Central memory CD4-positive, alpha-beta T cell (primary cell): ENCODE measurements at places on chromosomes 11 and 22.

GRCh38 chr11:35100013-35100383, 39.0 kb upstream of the CD44 start:
- no peak for DNase-seq

DNA sequence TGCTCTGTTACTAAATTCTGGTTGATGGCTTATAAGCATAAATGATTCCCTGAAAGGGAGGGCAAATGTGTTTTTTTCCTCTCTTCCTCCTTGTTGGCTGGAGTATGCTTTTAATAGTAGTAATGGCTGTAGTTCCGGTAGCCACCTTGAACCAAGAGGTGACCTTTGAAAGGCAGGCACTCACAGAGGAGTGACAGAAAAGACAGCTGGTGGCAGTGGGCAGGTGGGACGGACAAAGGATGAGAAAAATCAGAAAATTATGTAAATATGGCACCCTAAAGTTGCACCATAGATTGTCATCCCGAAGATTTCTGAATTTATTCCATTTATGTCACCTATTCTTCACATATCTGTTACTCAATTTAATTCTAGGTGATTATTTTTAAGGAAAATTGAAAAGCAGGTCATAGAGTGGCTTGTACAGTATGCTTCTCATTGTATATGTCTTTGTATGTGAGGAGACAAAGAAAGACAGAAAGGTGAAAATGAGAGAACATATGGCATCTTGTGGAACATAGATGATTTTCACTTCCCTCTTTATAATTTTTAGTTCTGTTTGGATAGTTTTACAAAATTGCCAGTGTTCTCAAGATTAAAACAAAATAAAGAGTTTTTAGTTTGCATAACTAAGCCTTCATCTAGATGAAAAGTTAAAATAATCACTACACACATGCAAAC, 17.0 kb downstream of the CASP12 start:
- no peak for DNase-seq

DNA sequence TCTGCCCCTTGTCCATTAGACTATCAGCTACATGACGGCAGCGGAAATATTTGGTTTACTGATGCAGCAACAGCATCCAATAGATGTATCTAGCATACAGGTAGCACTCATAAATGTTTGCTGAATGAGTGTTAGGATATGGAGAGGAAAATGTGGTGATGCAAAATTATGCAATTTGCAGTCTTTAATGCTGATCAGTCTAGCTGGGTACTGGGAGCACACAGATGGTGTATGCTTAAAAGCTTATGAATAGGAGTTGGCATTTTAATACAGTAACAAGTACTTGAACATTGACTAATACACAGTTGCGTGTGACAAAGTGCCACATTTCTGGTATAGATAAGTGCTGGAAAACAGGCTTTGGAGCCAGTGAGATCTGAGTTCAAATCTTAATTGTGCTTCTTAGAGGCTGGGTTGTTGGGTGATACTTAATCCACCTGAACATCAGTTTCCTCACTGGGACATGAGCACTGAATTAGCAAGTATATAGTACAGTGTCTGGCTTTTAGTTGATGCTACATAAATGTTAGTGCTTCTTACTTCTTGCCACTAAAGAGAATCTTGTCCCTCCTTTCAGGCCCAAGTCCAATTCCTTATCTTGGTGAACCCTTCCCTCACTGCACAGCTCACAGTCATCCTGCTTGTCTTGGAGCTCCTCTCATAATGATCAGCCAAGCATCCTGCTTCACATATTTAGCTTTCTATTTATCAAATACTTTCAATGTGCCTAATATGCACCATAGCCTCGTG, 99.6 kb downstream of the TIMP3 start:
- no peak for DNase-seq

DNA sequence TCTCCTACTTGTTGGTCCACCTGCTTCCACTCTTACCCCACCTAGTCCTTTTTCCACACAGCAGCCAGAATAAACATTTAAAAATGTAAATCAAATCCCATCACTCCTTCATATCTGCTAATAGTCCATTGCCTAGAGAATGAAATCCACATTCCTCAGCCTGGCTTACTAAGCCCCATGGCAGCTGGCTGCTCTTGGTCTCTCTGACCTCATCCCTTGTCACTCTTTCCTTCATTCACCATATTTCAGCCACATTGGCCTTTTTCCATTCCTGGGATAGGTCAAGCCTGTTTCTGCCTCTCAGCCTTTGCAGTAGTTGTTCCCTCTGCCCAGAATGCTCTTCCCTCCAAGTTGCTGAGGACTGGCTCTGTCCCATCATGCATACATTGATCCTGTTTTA, 512.8 kb downstream of the INSC start:
- no peak for DNase-seq

DNA sequence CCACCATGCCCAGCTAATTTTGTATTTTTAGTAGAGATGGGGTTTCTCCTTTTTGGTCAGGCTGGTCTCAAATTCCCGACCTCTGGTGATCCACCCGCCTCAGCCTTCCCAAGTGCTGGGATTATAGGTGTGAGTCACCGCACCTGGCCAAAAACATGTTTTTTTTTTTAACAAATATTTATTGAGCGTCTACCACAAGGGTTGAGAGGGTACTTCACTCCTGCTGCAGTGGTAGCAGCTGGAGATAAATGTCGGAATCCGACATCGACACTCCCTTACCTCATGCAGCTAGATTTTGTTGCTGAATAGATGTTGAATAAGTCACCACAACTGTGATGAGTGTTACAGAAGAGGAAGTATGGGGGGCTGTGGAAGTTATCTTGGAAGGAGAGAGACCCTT, 971 bp downstream of the DNAJB13 start:
- no peak for DNase-seq

- DNase-seq = no peak
Observed at GRCh38 chr11:8080069-8080670, 841 bp upstream of the TUB start.

- DNase-seq = no peak
Observed at GRCh38 chr22:22772396-22772795, 115.2 kb upstream of the IGLL5 start.

DNA sequence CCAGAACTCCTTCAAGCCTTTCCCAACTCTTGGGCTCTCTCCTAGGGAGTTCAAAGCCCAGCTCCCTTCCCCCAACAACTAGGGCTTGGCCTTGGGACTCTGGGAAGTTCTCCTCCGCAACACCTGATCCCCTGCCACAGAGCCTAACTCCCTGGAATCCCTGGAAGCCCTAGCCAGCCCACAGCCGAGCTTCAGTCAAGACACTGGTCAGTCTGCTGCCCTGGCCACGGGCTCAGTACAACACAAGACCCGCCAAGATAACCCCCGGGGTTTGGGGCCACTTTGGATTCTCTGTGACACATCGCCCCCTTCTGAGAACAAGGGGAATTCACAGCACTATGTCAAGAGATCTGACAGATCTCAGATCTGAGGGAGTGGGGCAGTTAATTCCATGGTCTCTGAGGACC, 58.3 kb downstream of the SLC22A12 start:
- no peak for DNase-seq

DNA sequence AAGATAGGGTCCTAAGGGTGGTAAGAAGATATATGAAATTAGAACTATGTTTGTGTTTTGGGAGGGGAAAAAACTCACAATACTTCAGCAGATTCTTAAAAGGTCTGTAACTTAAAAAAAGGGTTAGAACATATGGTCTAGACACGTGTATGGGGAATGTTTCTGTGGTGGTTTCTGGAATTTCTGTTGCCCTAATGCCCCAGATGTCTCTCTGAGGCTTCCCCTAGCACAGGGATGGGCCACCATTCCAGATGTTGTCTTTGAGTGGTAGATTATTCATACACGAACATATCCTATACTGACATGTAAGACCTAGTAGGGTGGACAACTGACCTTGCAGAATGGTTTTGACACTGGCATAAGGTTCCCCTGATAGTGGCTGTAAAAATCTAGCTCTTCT, 26.2 kb downstream of the EHF start:
- no peak for DNase-seq

- no peak for DNase-seq
Observed at GRCh38 chr11:114291381-114291780, 4.8 kb upstream of the NNMT start.

DNA sequence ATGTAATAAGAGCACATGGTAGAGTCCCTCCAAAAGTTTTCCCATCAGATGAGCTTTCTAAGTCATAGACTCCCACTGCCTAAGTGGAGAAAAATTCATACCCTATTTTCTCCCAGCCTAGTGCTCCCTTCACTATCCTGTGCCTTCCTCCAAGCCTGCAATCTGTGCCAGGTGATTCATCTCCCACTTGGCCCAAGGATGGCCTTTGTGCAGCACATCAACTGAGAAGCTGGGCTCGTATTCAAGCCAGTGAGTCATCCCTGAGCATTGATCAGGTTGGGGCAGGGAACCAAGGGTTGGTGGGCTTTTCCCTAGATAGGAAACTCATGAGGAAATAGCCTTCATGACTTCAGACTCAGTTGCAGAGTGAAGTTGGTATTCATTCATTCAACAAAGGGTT, 64.6 kb downstream of the PANX1 start:
- no peak for DNase-seq

DNA sequence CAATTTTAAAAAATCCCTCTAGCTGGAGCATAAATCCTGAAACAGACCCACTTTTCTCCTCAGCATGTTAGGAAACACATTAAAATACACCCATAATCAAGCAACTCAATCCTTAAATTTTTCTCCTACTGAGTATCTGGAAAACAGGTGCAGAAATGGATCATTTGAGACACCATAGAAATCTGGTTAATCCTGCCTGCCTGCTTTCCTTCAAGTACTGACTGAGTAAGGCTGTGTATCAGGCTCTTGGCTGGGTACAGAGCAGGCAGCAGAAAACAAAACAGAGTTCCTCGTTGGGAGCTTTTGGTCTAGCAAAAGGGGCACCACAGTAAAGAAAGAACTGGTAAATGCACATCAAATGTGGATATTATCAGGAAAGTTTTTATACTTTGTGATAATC, 1.9 kb downstream of the KCNQ1OT1 start:
- DNase-seq = no peak

GRCh38 chr22:42752912-42753311, 32.2 kb upstream of the A4GALT start:
- no peak for DNase-seq

DNA sequence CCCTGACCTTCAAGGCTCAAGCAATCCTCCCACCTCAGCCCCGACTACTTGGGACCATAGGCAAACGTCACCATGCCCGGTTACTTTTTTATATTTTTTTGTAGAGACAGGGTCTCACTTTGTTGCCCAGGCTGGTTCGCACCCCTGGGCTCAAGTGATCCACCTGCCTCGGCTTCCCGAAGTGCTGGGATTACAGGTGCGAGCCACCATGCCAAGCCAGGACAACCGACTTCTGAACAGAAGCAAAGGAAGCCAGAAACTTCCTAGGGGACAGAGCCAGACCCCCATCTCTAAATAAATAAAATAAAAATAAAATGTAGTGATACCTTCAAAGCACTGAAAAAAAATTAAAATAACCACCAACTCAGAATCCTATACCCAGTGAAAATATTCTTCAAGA, 26.4 kb downstream of the C11orf58 start:
- no peak for DNase-seq

GRCh38 chr11:86013713-86014112, 55.2 kb downstream of the PICALM start:
- no peak for DNase-seq

- DNase-seq = no peak
Observed at GRCh38 chr22:21672107-21672629, 6.4 kb downstream of the PPIL2 start.

DNA sequence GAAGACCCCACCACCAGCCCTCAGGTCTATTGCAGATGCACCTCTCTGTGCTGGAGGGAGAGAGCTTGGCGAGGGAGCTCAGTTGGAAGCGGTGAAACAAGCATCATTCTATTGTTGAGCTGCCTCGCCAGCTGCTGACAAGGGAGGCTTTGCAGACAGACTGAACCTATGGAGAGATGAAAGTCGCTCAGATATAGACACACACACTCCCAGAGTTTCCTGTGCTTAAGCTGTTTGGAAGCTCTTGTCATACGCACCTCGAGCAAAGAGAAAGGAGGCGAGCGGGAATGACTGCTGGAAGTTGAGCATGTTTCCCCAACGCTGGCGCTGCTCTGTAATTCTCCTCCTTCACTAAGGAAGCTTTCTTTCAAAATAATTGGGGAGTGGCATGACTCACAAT, 126.1 kb downstream of the TRIM29 start:
- DNase-seq = no peak

DNA sequence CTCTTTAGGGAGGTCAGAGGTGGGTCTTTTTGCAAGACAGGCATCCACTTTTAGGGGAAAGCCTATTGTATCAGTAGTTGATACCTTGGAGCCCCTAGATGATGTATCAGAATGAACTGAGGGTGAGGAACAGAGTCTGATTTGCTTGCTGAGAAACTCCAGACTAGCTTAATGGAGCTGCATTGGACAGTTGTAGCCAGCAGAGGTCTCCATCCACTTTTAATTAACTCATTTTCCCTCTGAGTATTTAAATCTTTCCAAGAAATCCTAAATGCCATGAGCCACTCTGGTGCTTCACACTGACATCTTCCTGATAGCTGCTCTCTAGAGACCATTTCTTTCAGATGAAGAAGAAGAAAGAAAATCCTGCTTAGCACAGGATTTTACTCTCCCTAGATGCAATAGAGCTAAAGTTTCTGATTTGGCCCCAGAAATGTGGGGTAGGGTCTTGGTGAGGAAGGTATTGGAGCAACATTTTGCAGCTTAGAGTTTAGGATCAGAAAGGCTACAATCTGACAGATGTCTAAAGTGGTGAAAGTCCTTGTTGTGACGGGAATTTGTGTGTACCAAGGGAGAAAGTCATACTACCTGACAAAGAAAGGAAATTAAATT, 38.0 kb downstream of the EXT2 start:
- no peak for DNase-seq

DNA sequence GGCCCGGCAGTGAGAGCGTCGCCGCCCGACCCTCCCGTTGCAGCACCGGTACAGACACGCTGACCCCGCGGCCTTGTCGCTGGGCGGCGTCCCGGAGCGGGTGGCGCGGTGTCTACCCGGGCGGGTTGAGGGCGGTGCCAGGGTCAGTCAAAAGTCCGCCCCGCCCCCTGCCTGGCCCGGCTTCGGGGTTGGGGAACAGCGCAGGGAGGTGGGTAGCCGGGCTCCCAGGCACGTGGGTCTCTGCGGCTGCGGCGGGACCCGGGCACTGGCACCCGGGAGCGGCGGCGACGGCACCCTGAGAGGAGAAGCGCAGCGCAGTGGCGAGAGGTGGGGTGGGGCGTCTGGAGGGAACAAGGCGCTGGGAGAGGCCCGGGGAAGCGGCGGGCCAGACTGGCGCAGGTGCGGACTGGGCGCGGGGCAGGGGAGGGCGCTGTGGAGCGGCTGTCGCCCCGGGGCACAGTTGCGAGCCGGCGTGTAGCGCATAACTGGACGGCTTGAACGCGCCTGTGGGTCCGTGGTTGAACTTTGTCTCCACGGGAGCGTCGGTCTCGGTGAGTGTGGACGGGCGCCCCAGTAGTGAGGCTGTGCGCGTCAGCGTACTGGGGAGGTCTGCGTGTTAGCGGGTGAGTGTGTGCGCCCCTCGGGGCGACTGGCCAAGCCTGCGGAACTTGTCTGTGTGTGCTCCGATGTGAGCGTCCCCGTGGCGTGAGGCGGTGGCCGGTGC, at the start of gene P2RY2:
TSS of gene P2RY2 (plus strand) at position 176 of the 724 bp plus-strand sequence. CDS start 15,879 bp downstream, outside the sequence.
- DNase-seq = no peak

DNA sequence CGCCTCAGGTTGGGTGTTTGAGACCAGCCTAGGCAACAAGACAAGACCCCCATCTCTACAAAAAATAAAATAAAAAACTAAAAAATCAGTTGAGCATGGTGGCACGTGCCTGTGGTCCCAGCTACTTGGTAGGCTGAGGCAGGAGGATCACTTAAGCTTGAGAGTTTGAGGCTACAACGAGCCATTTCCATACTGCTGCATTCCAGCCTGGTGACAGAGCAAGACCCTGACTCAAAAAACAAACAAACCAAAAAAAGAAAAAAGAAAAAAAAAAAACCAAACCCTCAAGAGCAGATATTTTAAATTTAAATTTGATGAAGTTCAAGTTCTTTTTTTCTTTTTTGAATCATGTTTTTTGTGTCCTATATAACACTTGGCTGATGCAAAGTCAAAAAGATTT, 7.2 kb upstream of the CCDC83 start:
- DNase-seq = no peak
